ENCODE measurements at places on chromosomes 16 and 17. TPM values are rescaled to one million over a fixed set of nuclear protein-coding genes. Genes with fewer than 3 reads are reported as not detected.

DNA sequence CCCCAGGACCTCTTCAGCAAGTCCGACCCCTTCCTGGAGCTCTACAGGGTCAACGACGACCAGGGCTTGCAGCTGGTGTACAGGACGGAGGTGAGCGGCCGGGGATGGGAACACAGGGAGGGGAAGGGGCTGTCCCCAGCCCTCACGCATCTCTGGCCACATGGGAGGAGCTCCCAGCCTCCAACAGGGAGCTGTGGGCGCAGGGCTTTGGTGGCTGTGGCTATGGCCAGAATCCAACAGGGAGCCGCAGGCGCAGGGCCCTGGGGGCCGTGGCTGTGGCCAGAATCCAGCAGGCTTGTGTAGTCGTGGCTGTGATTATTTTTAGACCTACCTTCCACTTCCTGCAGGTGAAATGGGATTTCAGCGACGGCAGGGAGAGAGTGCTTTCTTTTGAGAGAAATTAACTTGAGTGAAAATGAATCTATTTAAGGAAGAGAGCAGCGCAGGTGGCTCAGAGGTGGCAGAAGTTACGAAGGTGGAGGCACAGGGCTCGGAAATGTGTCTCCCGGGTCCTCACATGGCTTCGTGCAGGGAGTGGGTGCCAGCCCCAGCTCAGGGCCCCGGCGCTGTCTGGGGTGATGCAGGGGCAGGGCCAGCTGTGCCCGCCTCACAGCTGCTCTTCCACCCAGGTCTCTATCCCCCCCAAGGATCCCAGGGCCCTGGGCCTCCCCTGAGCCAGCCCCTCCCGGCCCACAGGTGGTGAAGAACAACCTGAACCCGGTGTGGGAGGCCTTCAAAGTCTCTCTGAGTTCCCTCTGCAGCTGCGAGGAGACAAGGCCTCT is 9.4 kb downstream of the CPNE7 start:
- no peaks in the 10 kb centered on the region for H3K27me3 ChIP-seq
- no peaks in the 10 kb centered on the region for H3K4me1 ChIP-seq
- H3K27ac ChIP-seq: no peak overlapping the region
- no peak for DNase-seq
- H3K4me3 ChIP-seq: no peak overlapping the region
- peaks cover 21% of the 10 kb centered on the region for H3K36me3 ChIP-seq

DNA sequence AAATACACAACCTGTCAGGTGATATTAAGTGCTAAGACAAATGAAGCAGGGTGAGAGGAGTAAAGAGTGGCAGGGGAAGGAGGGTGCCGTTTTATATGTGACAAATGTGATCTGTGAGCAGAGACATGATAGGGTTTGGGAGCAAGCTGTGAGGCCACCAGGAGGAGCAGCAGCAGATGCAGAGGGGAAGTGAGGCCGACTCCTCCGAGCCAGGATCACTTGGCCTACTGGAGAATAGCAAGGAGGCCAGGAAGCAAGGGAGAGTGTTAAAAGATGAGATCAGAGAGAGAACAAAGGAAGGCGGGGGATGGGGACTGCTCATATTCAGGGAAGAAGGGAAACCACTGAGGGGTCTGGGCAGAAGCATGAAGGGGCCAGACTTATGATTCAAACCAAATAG is 129.4 kb downstream of the TANGO6 start:
- H3K27me3 ChIP-seq: no peaks in the 10 kb centered on the region
- peaks cover 4% of the 10 kb centered on the region for H3K36me3 ChIP-seq
- H3K4me1 ChIP-seq: peaks cover 15% of the 10 kb centered on the region
- H3K27ac ChIP-seq: no peak overlapping the region
- peak; percentile 4 for DNase-seq
- H3K4me3 ChIP-seq: no peak overlapping the region

Gene NDUFB10
- total RNA-seq: 153 TPM

Gene TSEN54
- 52.1 TPM for total RNA-seq
